ENCODE measurements at places on chromosomes 7 and 10. TPM values are rescaled to one million over a fixed set of nuclear protein-coding genes. Genes with fewer than 3 reads are reported as not detected.

DNA sequence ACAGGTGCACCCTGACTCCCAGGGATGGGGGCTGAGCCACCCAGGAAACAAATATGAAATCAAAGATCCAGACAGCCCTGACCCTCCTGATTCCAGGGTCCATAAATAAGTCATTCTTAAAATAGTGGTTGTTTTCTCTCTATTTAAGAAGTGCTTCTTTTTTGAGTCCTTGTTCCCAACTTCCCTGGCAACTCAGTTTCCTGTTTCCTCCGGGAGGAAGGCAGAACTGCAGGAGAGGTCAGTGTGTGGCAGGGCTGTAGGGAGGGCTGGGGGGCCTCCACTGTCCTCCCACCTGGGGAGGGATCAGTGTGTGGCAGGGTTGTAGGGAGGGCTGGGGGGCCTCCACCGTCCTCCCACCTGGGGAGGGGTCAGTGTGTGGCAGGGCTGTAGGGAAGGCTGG lies 88.7 kb upstream of the PDGFA start:
- no peak for DNase-seq

The DYDC1 gene
- total RNA-seq: not detected

DNA sequence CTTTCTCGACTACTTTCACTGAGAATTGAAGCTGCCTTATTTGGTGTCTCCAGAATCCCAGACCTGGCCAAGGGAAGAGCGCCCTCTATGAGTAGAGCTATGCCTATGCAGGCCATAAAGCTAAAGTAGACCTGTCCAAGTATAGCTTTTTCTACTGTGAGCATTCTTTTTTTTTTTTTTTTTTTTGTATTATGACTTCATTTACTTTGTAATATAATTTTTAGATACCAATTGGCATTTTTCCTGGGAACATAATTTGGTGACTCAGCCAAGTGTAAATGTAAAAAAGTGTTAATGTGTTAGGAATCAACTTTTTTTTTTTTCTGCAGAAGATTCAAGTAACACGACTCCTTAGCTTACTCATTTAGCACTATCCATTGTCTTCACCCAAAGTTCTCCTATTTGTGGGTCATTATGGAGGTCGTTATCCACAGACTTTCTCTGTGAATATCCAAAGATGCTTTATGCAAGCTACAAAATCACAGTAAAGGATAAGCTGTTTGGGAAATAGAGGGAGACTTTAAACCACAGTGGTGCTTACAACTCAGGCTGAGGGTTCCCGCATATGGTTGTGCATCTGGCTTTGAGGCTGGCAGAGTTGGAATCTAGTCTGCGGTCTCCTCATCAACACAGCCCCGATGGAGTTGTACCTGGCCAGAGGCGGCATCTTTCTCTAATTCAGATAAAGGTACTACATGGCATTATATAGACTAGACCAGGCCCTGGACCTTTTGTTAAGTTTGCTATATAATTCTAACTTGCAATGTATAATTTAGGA lies 1040.2 kb upstream of the SORCS1 start:
- peak; percentile 5 for DNase-seq

- no peak for DNase-seq
Measured at GRCh38 chr7:30260246-30260768, 24.1 kb upstream of the ZNRF2 start.

The NUTM2E gene
- total RNA-seq: not detected

The TMEM130 gene
- 27.3 TPM for total RNA-seq

The CPEB3 gene
- total RNA-seq: 0.09 TPM

The LRIT2 gene
- not detected for total RNA-seq

DNA sequence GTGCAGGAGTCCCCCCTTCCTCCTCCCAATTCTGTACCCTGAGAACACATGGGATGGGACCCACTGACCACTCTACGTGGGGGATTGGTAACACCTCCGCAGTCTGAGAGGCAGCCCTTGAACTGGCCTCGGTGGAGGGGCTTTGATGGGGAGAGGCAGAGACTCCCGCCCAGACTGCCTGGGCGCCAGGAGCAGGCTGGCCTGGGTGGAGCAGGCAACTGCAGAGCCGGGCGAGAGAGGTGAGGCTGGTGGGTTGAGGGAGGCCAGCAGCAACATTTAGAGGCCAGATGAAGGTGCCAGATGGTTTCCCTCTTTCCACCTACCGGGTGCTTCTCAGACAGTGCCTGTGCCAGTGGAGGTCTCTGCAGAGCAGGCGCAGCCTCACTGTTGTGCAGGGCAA lies 30.7 kb upstream of the ZNF467 start:
- DNase-seq: no peak

DNA sequence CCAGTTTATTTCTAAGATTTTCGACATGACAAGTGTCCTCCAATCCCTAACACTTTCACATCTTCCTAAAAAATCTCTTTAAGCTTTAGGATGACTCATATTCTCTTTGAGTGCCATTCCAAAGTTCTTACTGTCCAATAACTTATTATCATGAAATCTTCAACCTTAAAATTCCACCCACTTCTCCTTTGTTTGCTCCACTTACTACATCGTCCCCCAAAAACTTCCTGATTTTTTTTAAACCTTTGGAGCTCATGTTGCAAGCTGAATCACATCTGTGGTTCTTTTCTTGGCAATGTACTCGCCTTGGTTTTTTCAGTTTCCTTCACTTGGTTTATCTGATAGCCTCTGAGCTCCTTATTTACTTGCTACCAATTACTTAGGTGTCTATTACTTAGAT lies 39.2 kb upstream of the JCAD start:
- peak; percentile 43 for DNase-seq

DNA sequence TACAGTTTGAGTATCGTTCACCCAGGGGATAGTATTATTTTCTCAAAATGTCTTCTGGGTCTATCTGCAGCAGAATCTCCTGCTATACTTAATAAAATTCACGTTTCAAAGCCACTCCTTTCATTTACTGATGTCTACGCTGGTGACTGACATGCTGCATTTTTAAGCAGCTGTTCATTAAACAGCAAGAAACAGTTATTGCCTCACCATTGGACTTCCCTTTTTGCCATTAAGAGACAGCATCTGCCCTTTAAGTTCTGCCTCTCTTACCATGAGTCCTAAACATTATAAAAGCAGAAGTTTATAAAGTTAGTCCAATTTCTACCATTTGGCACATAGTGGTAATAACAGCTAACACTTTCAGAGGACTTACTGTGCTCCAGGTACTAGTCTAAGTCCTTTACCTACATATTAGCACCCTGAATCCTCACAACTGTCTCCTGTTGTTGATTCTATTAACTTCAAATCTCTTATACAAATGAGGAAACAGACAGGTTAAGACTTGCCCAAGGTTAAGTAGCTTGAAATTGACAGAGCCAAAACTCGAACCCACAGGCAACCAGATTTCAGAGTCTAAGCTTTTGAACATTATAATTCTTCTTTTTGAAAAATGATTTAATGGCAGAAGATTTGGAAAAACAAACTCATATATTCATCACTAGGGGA lies 169.5 kb downstream of the SNX13 start:
- DNase-seq: no peak

The TLX1 gene
- not detected for total RNA-seq

GRCh38 chr7:121745856-121746255 lies 127.1 kb upstream of the PTPRZ1 start:
- no peak for DNase-seq

The RASA4B gene
- total RNA-seq: 2.2 TPM

DNA sequence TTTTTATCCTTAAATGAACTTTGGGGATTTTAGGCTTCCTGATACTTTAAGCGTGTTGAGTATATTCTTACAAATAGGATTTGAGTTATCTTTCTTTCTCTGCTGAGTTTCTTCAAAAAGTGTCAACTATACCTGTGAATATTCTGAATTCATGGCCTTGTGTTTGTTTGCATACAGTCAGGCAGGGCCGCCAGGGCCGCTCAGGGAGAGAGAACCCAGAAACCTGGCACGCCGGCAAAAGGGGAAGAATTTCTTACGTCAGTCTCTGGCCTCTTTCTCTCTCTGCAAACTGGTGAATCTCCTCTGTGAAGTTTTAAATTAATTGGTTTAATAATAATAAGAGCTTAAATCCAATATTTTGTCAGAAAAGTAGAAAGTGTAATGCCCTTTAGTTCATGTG lies 29.3 kb upstream of the BNIP3 start:
- DNase-seq: no peak

GRCh38 chr10:1668399-1668798 lies 68.9 kb downstream of the ADARB2 start:
- DNase-seq: no peak

The DNAH11 gene
- total RNA-seq: 0.06 TPM

The PRR15 gene
- 4.2 TPM for total RNA-seq

The DENND2A gene
- total RNA-seq: 0.75 TPM

DNA sequence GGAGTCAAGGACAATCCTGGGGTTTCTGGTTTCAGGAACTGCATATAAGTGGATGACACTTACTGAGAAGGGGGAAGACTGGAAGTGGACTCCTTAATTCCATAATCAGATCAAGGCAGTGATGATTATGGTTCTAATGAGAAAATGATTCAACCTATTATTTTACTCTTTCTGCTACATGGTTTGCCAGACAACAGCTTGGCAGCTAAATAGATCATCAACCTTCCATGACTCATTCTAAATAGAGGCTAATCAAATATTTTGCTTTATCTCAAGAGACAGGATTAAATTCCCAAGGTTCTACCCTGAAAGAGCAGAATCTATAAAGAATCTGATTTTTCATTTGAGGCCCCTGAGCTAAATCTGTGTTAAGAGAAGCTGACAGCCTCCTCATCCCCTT lies 46.3 kb downstream of the CNNM1 start:
- no peak for DNase-seq

The FGFR2 gene
- 7.4 TPM for total RNA-seq

DNA sequence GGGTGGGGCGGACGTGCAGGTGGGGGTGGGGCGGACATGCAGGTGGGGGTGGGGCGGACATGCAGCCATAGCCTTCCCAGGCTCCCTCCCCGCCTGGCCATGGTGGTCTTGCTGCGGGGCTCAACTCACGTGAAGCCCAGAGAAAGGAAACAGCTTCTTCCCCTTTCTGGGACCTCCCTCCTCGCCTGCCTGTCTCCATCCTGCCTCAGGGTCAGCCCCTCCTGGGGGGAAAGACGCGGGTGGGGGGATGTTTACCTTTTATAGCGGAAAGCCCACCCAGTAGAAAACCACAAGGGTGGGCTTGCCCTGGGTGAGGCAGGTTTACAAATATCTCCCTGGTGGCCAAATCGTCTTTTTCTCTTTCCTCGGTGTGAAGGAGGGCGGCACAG lies 520.0 kb downstream of the GLRX3 start:
- DNase-seq: no peak

- no peak for DNase-seq
Measured at GRCh38 chr7:73839743-73840714, 2.3 kb downstream of the METTL27 start.

DNA sequence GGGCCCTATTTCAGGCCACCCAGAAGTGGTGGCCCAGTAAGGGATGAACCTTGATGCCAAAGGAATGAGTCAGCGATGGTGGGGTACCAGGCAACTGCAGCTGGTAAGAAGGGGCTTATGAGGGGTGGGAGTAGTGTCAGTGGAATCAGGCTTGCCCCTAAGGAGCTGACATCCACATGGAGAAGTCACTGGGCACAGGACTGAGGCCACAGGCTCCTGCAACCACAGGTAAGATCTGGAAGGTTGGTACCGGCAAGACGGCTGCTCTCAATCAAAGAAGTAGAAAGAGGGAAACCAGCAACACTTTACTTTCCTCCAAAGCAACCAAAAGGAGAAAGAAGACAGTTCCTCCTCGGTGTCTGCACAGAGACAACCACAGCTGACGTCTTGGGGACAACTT lies 2.5 kb downstream of the GCK start:
- DNase-seq: no peak

- DNase-seq: no peak
Measured at GRCh38 chr10:74750848-74751274, 75.5 kb upstream of the KAT6B start.

DNA sequence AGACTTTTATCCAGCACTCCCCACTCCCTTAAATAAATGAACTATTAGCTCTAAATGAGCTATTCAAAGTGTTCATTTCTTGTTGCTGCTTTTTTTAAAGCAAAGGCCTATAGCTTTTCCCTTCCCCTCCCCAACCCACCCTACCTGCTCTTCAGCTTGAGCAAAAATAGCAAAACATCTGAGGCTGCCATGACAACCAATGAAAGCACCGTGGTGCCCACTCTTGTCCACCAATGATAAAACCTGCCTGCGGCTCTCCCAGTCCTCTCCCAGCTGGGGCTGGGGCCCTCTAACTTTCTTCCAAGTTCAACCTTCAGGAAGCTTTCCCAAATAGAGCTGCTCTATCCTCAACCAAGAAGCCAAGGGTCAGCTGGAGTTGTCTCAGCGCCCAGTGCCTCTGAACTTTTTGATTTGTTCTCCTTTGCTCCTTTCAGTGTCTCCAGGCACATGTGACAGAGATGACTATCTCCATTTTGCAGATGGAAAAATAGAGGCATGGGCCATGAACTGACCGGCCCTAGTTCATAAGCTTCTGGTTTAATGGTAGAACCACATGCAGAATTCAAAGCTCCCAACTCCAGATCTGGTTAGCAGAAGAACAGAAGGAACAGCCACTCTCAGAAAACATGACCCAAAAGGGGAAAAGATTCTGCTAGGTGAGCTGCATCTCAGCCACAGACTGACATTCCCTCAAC lies 47.7 kb downstream of the PIK3AP1 start:
- no peak for DNase-seq

The FZD8 gene
- 26.5 TPM for total RNA-seq

GRCh38 chr7:107898997-107899594 lies 8.1 kb downstream of the DLD start:
- no peak for DNase-seq

The FGL2 gene
- not detected for total RNA-seq

The MEIG1 gene
- total RNA-seq: 3.5 TPM

DNA sequence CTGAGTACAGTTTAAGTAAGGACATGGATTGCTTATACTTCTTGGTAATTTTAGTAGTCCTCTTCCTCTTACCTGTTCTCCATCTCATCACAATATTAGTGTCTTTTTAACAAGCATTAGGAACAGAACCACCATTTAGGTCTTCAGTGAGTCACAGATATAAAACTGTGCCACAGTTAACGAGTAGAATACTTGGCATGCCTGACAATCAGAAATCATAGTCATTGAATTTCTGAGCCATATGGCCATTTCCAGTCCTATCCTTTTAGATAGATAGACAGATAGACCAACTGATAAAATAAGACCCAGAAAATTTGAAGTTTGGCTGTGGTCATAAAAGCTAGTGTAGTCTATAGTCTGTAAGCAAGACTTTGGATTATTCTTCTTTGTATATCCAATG lies 71.1 kb downstream of the GBF1 start:
- DNase-seq: no peak

The LLCFC1 gene
- not detected for total RNA-seq

The GBX1 gene
- total RNA-seq: not detected

DNA sequence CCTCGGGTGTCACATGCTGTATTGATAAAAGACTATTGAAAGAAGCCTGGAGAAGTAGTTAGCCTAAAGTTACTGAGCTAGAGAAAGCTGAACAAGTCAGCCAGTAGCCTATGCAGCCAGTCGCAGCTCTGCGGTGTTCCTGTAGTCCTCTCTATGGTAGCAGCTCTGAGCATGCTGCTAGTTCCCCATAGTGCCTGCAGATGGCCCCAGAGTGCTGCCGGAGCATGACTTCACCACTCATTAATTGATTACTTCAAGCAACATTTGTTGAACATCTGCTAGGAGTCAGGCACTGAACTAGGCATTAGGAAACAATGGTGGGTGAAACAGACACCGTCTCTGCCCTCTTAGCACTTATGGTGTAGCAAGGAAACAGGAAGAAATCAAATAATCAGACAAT lies 422.7 kb downstream of the SORCS3 start:
- peak; percentile 24 for DNase-seq

The AEBP1 gene
- not detected for total RNA-seq

GRCh38 chr10:127997271-127997670 lies 90.4 kb downstream of the PTPRE start:
- DNase-seq: no peak

GRCh38 chr7:144028547-144028946 lies 20.2 kb upstream of the OR2A5 start:
- DNase-seq: no peak

The OGA gene
- total RNA-seq: 58.9 TPM

- no peak for DNase-seq
Measured at GRCh38 chr10:105328503-105329133, 687.5 kb downstream of the SORCS3 start.

Data from Caki2 (cell line).